Stimulated activated CD8-positive, alpha-beta memory T cell treated with anti-CD3 and anti-CD28 coated beads, Interleukin-15, amount 100 ng/mL, for 24 hours (primary cell): ENCODE measurements at places on chromosomes 2 and 18.

DNA sequence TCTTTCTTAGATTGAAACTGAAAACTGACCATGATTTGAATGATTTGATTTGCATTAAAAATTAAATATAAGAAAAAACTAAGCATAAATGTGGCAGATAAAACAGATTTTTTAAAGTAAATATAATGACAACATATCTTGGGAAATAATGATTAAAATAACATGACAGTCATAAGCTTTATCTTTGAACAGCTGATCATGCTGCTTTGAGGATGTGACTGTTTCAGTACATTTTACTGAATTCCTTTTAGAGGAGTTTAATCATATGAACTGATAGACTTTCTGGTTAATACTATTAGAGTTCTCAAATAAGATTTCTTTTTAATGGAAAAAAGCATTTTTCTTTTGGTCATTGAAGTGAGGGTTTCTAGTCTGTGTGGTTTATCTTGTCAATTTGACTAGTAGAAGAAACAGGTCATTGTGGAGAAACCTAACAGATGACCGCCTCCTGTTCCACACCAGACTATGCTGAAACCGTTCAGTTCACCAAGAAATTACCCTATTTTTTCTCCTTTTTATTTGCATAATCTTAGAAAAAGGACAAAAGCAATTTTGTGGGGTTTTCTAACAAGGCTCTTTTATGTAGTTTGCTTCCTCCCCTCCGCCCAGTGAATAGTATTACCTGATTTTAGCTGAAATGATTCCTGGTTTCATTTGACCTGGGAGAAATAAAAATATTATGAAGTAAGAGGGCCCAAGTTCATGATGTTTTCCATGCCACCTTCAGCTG, 262.1 kb downstream of the PTGR3 start:
- no peak for DNase-seq

DNA sequence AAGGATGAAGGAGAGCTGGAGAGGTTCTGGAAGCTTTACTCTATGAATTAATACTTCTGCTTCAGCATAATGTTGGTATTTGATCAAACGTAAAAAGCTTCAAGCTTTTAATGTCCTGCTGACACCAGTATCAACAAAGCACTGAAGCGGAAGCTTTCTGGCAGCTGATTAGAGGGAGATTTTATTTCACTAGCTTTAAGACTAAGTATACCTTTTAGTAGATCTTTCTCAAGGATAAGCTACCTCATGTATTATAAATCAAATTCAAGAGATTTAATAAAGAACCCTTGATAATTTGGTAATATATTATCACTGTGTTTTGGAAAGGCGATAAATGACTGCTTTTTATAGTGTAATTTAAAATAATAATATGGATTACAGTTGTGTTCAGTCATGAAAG, 128.0 kb upstream of the CD302 start:
- DNase-seq: no peak

GRCh38 chr2:65186093-65186868, 41.4 kb upstream of the ACTR2 start:
- DNase-seq: no peak

GRCh38 chr2:127735537-127736399, 34.5 kb downstream of the SFT2D3 start:
- DNase-seq: no peak

- no peak for DNase-seq
These were observed 948.8 kb upstream of the FAM98A start for GRCh38 chr2:34547900-34548299.

DNA sequence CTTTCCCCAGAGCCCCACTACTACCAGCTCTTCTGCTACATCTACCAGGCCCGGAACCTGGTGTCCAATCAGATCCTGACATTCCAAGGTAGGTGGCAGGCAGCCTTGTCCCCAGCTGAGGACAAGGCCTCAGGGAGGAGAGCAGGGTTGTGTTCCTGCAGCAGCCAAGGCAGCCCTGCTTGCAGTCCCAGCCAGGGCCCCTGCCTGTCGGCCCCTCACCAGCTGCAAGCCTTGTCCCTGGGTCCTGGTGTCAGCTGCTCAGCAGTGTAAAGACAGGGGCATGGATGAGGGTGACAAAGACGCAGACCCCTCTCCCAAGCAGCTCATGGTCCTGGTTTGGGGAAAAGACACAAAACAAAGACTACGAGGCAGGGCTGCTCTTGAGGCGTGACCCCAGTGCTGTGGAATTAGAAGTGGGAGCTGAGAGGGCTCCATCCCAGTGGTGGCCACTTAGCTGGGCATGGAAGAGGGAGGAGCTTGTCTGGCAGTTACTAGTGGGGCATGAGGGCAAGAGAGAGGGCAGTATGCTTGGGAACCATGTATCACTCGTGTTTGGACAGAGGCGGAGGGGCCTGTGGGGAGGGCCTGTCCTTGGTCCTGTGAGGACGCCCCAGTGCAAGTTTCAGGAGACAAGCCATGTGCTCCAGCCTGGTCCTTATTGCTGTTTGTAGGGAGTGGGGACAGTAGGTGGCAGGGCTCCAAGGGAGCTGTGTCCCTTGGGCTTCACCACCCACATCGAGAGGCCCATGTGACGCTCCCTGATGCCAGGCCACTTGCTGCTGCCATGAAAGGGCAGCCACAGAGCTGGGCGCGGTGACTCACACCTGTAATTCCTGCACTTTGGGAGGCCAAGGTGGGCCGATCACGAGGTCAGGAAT, 47.5 kb downstream of the LMAN2L start:
- DNase-seq: no peak

- DNase-seq: no peak
These were observed 8.4 kb upstream of the HNRNPLL start for GRCh38 chr2:38610851-38611801.

DNA sequence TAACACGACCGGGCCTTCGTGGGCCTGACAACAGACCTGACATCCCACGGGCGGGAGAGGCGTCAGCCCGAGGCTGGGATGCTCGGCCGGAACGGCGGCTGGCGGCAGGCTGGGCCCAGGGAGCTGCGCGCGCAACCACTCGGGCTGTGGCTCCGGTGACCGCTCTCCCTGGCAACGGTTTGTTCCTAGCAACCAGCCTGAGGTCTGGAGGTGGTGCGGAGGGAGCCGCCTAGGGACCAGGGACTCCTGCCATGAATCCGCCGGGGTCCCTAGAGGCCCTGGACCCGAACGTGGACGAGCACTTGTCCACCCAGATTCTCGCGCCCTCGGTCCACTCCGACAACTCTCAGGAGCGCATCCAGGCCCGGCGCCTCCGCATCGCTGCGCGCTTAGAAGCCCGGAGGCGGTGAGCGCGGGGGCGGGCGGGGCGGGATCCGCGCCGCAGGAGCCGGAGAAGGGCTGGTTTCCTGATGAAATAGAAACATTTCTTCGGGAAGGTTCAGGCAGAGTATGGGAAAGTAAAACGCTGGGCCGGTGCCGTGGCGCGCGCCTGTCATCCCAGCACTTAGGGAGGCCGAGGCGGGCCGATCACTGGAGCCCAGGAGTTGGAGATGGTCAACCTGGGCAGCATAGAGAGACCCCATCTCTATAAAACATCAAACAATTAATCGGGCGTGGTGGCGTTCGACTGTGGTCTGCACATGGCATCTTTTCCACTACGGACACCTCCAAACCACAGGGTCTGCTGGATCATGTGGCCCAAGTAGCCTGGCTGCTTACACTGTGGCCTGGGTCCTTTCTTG, at the start of gene DRC1:
DRC1 (plus strand) TSS at position 182 of the 803 bp plus-strand sequence; CDS start at position 252, 70 bp downstream.
- no peak for DNase-seq

DNA sequence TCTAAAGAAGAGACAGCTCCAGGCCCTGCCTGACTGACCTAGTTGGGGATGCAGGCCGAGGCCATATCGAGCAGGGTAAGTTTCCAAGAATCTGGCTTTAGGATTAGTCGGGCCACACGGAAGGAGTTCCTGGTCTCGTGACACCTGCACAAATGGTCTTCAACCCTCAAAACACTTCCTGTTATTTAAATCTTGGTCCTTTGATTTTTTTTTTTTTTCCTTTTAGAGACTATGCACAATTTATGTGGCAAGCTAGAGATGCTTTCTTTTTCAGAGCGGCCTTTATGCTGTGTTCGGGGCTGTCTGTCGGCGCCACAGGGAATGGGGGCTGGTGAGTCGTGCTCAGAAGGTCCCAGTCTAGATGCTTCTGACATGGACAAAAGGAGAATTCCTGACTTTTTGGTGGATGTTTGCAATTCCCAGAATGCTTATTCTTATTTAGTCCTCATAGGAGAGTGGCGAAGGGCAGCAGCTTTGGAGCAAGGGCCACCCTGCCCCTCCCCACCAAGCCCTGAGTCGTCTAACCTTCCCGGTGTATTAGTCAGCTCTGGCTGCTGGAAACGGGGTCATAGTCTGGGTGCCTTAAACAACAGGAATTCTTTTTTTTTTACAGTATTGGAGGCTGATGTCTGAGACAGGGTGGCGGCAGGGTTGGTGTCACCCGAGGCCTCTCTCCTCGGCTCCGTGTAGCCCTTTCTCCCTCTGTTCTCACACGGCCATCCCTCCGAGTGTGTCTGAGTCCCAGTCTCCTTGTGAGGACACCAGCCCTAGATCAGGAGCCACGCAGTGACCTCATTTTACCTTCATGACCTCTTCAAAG, 27.4 kb downstream of the HPCAL1 start:
- DNase-seq: no peak
